ENCODE measurements at places on chromosomes 2 and 18.

DNA sequence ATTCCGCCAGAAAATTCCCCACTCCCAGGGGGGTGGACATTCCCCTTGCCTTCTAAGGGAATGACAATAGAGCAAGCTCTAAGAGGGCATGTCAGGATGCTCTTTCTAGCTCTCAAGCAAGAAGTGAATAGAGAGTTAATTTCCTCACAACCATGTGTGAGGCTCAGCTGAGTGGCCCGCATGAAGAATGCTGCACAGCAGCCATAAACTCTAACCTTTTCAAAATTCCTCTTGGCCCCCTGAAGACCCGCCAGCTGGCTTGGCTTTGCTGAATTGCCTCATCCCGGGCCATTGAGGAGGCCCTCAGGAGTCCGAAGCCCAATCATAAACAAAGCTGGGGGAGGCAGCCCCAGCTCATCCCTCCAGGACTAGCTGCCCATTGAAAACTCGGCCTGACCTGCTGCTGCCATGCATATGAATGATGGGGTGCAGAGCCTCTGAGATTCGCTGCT lies 38.2 kb downstream of the NRP2 start:
- DNase-seq: no peak

- DNase-seq: no peak
Measured at GRCh38 chr2:71667256-71668182, 214.2 kb downstream of the DYSF start.

- no peak for DNase-seq
Measured at GRCh38 chr2:46505472-46505783, 26.1 kb downstream of the TMEM247 start.

- no peak for DNase-seq
Measured at GRCh38 chr2:44136252-44136651, 32.4 kb upstream of the PPM1B start.

DNA sequence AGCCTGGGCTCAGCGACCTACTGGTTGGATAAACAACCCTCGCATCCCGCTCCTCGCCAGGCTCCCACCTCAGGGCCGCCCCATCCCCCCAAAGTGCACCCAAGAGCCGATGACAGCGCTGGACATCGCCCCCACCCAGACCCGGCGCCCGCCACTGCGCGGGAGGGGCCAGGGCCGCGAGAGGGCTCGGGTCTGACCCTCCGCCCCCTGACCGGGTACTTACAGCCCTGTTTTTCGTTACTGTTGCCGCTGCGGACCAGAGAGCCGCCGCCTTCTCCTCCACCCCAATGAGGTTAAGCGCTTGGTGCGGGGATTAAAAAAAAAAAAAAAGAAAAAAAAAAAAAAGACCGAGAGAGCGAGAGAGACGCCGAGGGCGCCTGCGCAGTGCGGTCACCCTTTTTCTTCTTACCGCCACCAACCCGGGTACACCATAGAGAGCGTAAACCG lies at the start of gene CLASP1:
CLASP1 (minus strand) TSS at position 314 of the 447 bp plus-strand sequence. CDS start 43,567 bp downstream, outside the sequence.
- DNase-seq: no peak

DNA sequence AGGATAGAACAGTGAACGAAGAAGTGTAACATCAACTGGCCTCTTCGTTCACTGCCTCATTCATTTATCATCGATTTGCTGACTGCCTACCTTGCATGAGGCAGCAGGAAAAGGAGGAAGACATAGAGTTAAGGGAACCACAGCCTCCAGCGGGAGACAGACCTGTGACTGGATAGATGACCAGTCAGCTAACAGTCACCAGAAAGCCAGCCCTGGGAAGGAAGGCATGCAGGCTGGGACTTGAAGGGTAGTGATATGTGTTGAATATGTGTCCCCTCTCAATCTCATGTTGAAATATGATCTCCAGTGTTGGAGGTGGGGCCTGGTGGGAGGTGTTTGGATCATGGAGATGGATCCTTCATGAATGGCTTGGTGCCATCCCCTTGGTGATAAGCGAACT lies 58.3 kb downstream of the CTIF start:
- no peak for DNase-seq

DNA sequence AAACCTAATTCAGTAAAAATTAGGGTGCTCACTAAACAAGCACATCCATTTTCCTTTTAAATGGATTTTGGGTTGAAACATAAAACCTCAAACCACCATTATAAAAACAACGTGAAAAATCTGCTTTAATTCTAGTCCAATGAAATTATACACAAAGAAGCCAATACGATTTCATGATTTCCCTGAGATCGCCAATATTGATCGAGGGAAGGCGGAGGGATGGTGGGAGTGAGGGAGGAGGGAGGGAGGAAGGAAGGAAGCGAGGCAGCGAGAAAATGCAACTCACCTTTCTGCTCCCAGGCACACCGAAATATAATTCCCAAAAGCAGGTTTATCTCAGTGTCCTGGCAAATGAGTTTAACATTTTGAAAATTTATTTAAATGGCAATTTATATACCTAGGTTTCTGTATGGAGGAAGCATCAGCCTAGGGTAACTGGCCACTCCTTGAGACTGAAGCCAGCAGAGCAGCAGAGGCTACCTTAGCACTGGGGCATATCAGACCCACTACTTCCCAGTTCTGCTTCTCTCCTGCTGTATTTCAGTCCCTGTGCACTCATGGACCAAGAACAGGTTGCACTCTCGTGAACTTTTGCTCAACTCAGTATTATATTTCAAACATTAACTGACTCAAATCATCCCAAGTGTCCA lies 2.3 kb upstream of the ONECUT2 start:
- no peak for DNase-seq

DNA sequence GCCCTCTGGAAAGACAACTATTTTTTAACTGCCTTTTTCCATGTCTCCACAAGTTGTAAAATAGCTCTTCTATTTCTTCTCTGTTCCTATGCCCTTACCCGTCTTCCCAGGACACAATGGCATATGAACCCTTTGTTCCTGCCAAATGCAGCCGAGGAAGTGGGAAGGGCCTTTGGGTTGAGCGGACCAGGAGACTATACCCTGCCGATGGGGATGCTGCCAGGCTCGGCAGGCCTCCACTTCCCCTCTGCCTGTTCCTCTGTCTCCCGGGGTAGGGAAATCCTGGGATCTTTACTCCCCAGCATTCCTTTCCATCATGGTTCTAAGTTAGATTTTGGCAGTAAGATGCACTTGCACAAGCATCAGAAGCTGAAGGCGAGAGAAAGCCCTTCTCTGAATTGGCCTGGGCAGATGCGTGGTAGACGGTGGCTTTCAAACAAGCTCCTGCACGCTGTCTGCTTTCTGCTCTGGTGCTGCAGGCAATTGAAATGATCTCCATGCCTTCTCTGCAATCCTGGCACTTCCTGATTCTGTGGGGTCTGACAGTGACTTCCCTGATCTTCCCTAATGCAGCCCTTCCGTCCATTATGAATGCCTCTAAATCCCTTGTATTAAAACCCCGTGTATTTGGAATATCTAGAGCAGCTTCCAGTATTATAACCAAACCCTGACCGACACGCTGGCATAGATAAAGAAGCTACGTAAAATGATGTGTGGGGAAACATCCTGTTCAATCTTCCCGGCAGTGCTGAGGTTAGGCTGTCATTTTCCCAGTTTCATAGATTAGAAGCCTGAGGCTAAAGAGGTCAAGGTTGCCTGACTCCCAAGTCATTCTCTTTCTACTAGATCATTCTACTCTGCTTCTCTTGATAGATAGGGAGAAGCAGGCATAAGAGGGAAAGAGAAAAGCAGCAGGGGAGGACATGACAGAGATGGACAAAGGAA lies 69.8 kb downstream of the MCFD2 start:
- no peak for DNase-seq

- DNase-seq: no peak
Measured at GRCh38 chr2:10678225-10678624, 11.6 kb downstream of the NOL10 start.

- DNase-seq: no peak
Measured at GRCh38 chr18:56298935-56299334, 339.5 kb downstream of the TXNL1 start.

GRCh38 chr2:144275340-144275739 lies 244.6 kb downstream of the ZEB2 start:
- no peak for DNase-seq

DNA sequence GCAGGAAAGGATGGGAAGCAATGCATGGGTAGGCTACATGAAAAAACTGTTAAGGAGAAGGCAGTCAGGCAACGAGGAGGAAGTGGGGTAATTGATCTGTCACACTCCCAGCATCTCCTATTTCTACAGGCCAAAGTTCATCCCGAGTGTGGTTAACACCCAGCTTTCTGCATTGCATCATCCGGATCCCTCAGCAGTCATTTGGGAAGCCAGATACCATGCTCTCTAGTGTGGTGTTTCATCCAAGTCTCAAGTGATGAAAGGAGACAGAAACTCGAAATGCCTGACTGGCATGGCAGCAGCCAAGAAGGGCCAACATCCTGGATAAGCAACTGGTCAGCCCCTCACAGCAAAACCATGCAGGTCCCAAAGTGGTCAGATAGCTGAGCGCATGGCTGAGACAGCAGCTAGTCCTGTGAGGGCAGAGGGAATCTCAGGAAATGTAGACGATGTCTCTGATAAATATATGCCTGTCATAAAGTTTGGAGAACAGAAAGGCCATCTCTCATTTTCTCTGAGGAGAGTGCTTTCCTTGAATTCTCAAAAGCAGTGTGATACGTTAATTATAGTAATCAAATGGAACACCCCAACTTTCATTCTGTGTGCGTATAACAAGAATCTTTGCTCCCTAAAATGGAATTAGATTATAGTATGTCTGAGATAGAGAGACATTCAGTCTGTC lies 24.8 kb upstream of the HNRNPA3 start:
- DNase-seq: no peak

- DNase-seq: no peak
Measured at GRCh38 chr2:163667064-163667887, 68.5 kb downstream of the FIGN start.

GRCh38 chr2:233039846-233040530 lies 7.5 kb downstream of the NEU2 start:
- no peak for DNase-seq

DNA sequence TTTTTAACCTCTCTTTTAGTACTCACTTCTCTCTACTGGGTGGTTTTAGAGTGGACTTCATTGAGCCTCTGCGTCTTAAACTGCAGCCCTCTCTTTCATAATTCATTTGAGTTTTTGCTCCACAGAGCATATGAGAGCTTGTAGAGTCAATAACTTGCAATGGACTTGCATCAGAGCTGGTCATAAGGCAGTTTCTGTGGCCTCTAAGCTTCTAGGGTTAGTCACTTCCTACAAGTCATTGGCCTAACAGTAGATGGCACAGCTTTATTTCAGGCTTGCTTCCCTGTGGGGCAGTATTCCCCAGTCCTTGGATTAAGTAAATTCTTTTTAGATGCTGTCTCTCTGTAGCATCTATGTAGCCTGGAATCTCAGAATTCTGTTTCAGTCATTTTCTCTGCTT lies 1435.7 kb downstream of the LRP1B start:
- no peak for DNase-seq

GRCh38 chr2:98293931-98294687 lies 52.1 kb upstream of the CNGA3 start:
- DNase-seq: no peak

DNA sequence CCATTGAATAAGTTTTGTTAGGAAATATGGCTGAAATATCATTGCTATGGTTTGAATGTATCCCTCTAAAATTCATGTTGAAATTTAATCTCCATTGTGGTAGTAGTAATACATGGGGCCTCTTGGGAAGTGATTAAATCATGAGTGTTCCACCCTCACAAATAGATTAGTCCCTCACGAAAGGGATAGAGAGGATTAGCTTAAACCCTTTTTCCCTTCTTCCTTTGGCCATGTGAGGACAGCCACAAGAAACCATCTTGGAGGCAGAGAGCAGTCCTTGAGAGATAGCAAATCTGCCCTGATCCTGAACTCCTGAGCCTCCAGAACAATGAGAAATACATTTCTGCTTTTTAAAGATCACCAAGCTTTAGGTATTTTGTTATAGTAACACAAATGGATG lies 274.2 kb downstream of the CDH19 start:
- DNase-seq: no peak

GRCh38 chr18:40985436-40985835 lies 969.6 kb upstream of the PIK3C3 start:
- DNase-seq: no peak

DNA sequence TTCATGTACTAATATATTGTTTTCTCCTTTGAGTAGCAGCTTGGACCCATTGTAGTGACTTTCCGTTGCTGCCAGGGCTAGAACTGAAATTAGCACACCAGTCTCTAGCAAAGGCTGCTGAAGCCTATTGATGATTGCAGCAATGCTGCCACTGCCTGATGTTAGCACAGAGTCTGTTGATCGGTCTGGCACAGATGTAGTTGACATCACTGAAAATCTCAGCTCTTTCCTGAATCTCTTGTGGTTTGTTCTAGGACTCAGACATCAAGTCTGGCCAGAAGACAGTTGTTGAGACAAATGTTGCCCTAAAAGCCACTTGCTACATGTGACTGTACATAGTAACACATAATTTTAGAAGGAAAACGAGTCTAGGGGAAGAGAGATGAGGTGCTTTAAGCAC lies 47.2 kb downstream of the VAPA start:
- no peak for DNase-seq

DNA sequence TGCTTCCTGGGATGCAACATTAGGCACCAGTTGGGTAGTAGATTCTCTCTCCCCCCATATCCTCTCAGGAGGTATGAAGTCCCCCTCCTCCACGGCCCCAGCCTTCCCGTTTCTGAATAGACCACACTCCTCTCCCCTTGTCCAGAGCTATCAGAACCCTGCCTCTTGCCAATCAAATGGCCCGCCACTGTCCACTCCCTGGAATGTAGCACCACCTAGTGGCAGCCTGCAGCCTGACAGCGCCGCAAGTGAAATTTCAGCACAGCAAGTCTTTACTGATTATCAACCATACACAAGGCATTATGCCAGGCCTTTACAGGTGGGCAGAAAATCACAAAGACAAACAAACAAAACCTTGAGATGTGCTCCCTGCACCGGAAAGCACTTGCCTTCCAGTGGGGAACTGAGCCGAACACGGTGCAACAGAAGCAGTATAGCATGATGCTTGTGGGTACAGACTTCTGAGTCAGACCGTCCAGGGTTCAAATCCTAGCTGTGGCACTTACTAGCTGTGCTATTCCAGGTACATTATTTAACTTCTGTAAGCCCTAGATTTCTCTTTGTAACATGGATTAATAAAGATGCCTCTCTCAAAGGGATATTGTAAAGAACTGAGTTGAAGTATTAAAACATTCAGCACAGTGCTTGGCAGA lies 174.0 kb downstream of the SMAD2 start:
- no peak for DNase-seq

DNA sequence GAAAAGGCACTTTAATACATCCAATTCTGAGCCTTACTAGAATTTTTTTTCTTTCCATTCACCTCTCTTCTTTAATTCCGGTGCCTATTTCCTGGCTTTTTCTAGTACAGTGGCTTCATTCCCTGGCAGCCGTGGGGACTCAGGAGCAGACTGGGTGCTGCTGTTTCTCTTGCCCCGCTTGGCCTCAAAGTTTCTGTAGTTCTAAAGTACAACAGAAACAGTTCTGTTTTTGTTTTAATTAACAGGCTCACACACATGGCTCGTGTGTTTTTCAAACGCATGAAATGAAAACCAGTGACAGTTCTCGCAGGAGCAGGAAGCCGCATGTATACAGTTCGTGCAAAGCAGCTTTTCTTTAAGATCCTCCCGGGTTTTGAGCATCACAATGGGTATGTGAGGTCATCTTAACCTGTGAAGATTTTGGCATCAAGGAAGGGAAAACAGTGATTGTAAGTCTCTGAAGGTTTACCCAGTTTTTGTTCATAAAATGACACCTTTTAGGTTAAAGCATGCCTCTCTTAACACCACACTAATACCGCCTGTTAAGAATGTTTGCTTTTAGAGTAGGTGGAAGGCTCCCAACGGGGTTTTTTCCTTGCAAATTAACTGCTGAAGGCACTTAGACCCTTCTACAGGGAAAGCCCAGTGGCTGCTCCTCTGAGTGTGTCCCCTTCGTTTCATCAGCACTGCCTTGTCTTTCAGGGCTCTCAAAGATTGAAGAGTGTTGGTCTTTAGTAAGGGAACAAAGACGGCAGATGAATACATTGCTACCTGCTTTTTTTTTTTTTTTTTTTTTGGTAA lies 5.8 kb downstream of the FZD7 start:
- DNase-seq: no peak

Measured in CD4-positive, alpha-beta T cell (primary cell).